Mesothelial cell of epicardium (in vitro differentiated cells): ENCODE measurements at places on chromosomes 5 and 9. TPM values are rescaled to one million over a fixed set of nuclear protein-coding genes. Genes with fewer than 3 reads are reported as not detected.

- peaks cover 2% of the 10 kb centered on the region for H3K27me3 ChIP-seq
- H3K27ac ChIP-seq = no peak overlapping the region
- no peak for DNase-seq
- H3K36me3 ChIP-seq = no peaks in the 10 kb centered on the region
- no peaks in the 10 kb centered on the region for H3K4me1 ChIP-seq
- no peak overlapping the region for H3K4me3 ChIP-seq
These were observed 2095.0 kb upstream of the ACO1 start for GRCh38 chr9:30289435-30289834.

DNA sequence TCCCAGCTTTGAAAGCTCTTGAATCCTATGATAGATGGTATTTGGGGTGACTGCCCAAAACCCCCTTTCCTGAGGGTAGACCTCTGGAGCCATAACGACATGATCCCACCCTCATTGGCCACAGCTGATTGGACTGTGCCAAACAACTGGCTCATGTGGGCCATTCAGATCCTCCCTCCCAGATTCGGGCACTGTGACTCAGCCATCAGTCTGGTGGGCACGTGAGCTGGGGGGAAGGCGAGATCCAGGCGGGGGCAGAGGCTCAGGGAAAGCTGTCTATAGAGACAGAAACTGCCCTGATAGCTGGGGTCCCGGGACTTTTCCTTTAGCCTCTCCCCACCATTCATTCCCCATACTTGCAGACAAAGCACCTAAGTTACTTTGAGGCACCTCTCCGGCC, 15.1 kb upstream of the NCS1 start:
- no peaks in the 10 kb centered on the region for H3K36me3 ChIP-seq
- no peak for DNase-seq
- H3K4me3 ChIP-seq = no peak overlapping the region
- H3K4me1 ChIP-seq = peaks cover 2% of the 10 kb centered on the region
- H3K27me3 ChIP-seq = no peaks in the 10 kb centered on the region
- no peak overlapping the region for H3K27ac ChIP-seq

Gene GARIN3
- total RNA-seq = not detected in 3 replicates

DNA sequence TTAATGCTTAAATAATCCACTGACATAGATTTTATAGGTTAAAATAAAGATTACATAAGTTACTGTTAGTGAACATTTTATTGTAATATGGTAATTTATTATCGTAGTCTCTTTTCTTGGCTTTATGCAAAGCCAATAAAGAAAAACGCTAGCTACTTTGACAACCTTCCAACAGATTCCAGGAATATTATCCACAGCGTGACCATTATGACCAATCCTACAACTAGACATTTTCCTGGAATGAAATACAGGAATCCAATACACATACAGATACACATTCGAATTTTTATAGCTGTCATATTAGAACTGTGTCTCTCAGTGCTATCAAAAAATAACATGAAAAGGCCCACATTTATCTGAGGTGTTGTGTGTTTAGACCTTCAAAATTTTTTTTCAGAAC, 13.1 kb downstream of the RPS23 start:
- no peak overlapping the region for H3K4me3 ChIP-seq
- H3K4me1 ChIP-seq = peaks cover 2% of the 10 kb centered on the region
- DNase-seq = no peak
- H3K27me3 ChIP-seq = no peaks in the 10 kb centered on the region
- H3K27ac ChIP-seq = no peak overlapping the region

GRCh38 chr5:134223406-134224248, 2.2 kb downstream of the PPP2CA start:
- no peak for DNase-seq
- H3K27me3 ChIP-seq = no peaks in the 10 kb centered on the region
- H3K4me3 ChIP-seq = peak overlapping the region; percentile 94
- peak overlapping the region; percentile 99 for H3K27ac ChIP-seq
- H3K4me1 ChIP-seq = peaks cover 53% of the 10 kb centered on the region

Gene IL13
- 0.33 to 0.78 TPM (median 0.50 TPM) in 3 replicates for total RNA-seq

DNA sequence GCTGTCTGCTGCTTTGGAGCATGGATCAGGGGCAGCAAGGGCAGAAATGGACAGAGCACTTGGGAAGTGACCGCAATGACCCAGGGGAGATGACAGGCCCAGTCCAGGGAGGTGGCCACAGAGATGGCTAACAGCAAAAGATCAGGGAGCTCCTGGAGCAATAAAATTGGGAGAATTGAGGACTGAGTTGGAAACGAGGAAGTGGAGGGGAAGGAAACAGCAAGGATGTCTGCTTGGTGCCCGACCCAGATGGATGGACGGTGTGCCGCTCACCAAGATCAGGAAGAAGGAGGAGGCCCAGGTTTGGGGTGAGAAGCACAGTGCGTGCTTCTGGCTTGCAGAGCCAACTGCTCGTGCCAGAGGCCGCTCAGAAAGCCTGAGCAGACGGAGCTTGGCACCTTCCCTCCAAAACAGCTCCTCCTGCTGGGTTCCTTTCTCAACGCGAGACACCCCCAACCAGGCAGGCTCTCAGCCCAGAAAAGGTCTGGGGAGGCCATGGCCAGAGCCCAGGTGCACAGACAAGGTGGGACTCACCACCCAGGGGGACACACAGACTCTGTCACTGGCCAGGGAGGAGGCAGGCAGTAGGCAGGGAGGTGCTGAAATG, 1.7 kb upstream of the SLC34A1 start:
- no peaks in the 10 kb centered on the region for H3K27me3 ChIP-seq
- no peaks in the 10 kb centered on the region for H3K36me3 ChIP-seq
- H3K4me1 ChIP-seq = no peaks in the 10 kb centered on the region
- no peak overlapping the region for H3K27ac ChIP-seq
- no peak for DNase-seq

Gene KCNN2
- 17.1 to 19.6 TPM (median 19.1 TPM) in 3 replicates for total RNA-seq

DNA sequence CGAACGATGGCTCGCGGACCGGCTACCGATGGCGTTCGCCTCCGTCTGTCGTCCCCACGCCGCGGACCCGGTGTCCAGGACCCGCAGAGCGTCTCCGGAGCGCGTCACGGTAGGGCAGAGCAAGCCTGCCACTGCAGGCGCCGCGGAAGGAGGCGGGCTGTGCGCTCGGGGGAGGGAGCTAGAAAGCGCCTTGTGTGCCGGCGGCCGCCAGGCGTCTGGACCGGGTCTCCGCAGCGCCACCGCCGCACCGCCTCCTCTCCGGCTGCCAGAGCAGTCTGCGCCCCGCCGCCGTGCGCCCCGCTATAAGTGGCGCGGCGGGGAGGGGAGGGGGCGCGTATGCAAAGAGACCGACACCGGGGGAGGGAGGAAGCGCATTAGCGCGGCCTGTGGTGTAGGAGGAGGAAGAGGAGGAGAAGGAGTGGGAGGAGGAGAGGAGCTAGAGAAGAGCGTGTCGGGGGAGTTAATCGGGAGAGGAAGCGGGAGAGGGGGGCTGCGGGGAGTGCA, at the start of gene ENC1:
ENC1 (minus strand) TSS at position 279 of the 504 bp plus-strand sequence. CDS start 4,243 bp downstream, outside the sequence.
- peak within 1 kb of the TSS; percentile 97 for H3K4me3 ChIP-seq
- peak within 1 kb of the TSS; percentile 90 for H3K27ac ChIP-seq
- H3K4me1 ChIP-seq = peaks cover 68% of the 10 kb centered on the region

- peaks cover 8% of the 10 kb centered on the region for H3K27me3 ChIP-seq
- no peak overlapping the region for H3K27ac ChIP-seq
- H3K4me1 ChIP-seq = no peaks in the 10 kb centered on the region
- no peak for DNase-seq
These were observed 172.8 kb upstream of the PLCXD3 start for GRCh38 chr5:41683181-41683580.

Gene MARCOL
- 0.18 TPM in 1 of 3 replicates, not detected in the others for total RNA-seq

DNA sequence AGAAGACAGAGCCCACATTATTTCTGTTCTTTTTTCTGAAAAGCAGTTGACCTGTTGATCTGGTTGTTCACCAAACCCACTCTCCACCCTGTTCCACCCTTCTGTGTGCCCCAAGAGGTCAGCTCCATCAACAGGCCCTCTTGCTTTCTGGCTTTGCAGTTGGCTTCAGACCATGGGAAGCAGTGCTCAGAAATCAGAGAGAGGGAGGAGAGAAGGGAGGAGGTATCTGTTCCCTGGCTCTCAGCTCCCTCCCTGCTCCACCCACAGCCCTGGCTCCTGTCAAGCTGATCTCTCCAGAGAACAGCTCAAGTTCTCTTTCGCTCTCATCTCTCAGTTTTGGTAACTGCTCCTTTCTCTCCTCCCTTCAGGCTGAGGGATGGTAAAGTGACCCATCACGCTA, 144.2 kb upstream of the RAI14 start:
- peaks cover 34% of the 10 kb centered on the region for H3K4me1 ChIP-seq
- peak overlapping the region; percentile 66 for H3K27ac ChIP-seq
- no peaks in the 10 kb centered on the region for H3K27me3 ChIP-seq
- H3K4me3 ChIP-seq = no peak overlapping the region
- DNase-seq = no peak

GRCh38 chr9:134442085-134442474, 115.8 kb downstream of the RXRA start:
- H3K36me3 ChIP-seq = no peaks in the 10 kb centered on the region
- H3K27me3 ChIP-seq = peaks cover 2% of the 10 kb centered on the region
- H3K27ac ChIP-seq = no peak overlapping the region
- DNase-seq = no peak
- peak overlapping the region; percentile 8 for H3K4me3 ChIP-seq

- H3K4me3 ChIP-seq = no peak overlapping the region
- H3K27ac ChIP-seq = no peak overlapping the region
- H3K36me3 ChIP-seq = no peaks in the 10 kb centered on the region
- no peak for DNase-seq
- H3K4me1 ChIP-seq = peaks cover 42% of the 10 kb centered on the region
These were observed 49.8 kb upstream of the PALM2AKAP2 start for GRCh38 chr9:109730228-109730627.

GRCh38 chr9:91758491-91758981, 191.5 kb downstream of the ROR2 start:
- H3K4me1 ChIP-seq = peaks cover 8% of the 10 kb centered on the region
- DNase-seq = peak; percentile 69
- H3K4me3 ChIP-seq = no peak overlapping the region
- peaks cover 30% of the 10 kb centered on the region for H3K36me3 ChIP-seq
- no peak overlapping the region for H3K27ac ChIP-seq
- H3K27me3 ChIP-seq = no peaks in the 10 kb centered on the region

Gene DMRT2
- 0.45 to 0.47 TPM (median 0.47 TPM) in 3 replicates for total RNA-seq

Gene OSMR
- total RNA-seq = 5.0 to 5.9 TPM (median 5.1 TPM) in 3 replicates

Gene B4GALT1
- total RNA-seq = 78.3 to 81.4 TPM (median 78.9 TPM) in 3 replicates

Gene LCN15
- 1.3 to 3.5 TPM (median 1.9 TPM) in 3 replicates for total RNA-seq

DNA sequence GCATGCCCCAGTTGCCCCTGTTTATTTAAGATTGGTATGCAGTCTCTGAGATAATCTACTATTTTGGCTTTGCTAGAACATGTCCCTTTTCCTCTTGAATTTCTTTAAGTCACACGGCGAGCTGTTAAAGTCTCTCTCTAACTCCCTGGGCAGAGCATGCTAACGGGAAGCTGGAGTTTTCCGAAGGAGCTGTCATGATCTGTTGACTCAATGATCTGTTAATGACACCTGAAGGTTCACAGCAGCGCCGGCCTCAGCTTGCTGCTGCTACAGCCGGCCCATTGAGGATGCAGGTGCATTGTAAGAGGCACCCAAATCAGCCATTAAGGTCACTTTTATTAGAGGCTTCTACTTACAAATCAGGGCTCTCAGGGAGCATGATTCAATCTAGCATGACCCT, 1203.4 kb downstream of the MAT2B start:
- no peaks in the 10 kb centered on the region for H3K36me3 ChIP-seq
- H3K4me3 ChIP-seq = no peak overlapping the region
- DNase-seq = no peak
- H3K4me1 ChIP-seq = peaks cover 14% of the 10 kb centered on the region

Gene CSF1R
- total RNA-seq = 0.07 to 0.27 TPM (median 0.18 TPM) in 3 replicates

DNA sequence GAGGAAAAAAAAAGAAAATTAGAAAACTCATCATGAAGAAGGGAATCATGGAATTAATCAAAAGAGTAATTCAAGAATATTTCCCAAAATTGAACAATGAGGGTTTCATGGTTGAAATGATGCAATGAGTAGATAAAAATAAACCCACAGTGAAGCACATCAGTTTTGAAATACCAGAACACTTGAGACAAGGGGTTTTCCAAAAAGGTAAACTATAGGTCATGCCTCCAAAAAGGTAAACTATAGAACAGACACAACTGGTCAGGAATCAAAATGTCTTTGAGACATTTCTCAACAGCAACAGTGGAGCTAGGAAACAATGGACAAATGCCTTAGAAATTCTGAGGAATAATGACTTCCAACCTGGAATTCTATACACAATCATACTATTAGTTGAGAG, 60.2 kb upstream of the PCSK5 start:
- H3K4me1 ChIP-seq = no peaks in the 10 kb centered on the region
- no peaks in the 10 kb centered on the region for H3K27me3 ChIP-seq
- no peak overlapping the region for H3K27ac ChIP-seq
- DNase-seq = no peak

DNA sequence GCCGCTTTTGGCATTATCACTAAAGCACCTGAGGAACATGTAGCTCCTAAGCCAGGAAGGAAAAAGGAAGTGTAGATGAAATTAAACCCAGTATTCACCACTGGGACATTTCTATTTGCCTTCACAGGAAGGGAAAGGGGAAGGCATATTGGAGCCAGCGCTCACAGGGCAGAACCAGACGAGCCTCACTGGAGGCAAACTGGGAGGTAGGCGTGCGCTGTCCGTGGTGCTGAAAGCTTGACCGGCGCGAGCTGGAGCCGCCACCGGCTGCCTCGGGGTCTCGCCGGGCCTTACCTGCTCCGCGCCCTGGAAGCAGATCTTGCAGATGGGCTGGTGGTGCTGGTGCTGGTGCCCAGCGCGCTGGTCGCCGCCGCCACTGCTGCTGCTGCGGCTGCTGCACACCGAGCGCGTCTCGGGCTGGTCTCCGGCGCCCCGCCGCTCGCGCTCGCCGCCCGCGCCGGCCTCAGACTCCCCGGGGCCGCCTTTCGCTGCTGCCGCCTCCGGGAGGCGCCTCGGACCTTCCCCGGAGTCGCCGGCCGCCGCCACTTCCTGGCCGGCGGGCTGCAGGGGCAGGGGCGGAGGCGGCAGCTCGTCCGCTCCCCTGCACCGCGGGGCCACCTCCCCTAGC, 732 bp downstream of the MARCHF11 start:
- H3K4me1 ChIP-seq = peaks cover 4% of the 10 kb centered on the region
- H3K36me3 ChIP-seq = no peaks in the 10 kb centered on the region
- H3K27me3 ChIP-seq = peaks cover 86% of the 10 kb centered on the region
- no peak overlapping the region for H3K27ac ChIP-seq
- DNase-seq = peak; percentile 84

GRCh38 chr5:156984064-156984463, 21.0 kb upstream of the TIMD4 start:
- no peak overlapping the region for H3K27ac ChIP-seq
- no peaks in the 10 kb centered on the region for H3K4me1 ChIP-seq
- H3K36me3 ChIP-seq = no peaks in the 10 kb centered on the region
- DNase-seq = no peak
- H3K27me3 ChIP-seq = peaks cover 15% of the 10 kb centered on the region

- peaks cover 6% of the 10 kb centered on the region for H3K4me1 ChIP-seq
- H3K27ac ChIP-seq = peak overlapping the region; percentile 50
- H3K4me3 ChIP-seq = no peak overlapping the region
- no peaks in the 10 kb centered on the region for H3K36me3 ChIP-seq
- peaks cover 3% of the 10 kb centered on the region for H3K27me3 ChIP-seq
These were observed 10.7 kb downstream of the LCN12 start for GRCh38 chr9:136962701-136963248.

- no peak for DNase-seq
- no peaks in the 10 kb centered on the region for H3K4me1 ChIP-seq
- H3K27ac ChIP-seq = no peak overlapping the region
- H3K4me3 ChIP-seq = no peak overlapping the region
- no peaks in the 10 kb centered on the region for H3K36me3 ChIP-seq
These were observed 81.4 kb upstream of the RANBP6 start for GRCh38 chr9:6096821-6097220.

Gene LHX3
- not detected in 3 replicates for total RNA-seq

Gene PCDHB7
- 1.4 to 1.8 TPM (median 1.6 TPM) in 3 replicates for total RNA-seq

Gene SLC45A2
- total RNA-seq = 0.45 to 0.63 TPM (median 0.62 TPM) in 3 replicates

Gene GAPT
- 1.3 to 2.0 TPM (median 1.6 TPM) in 3 replicates for total RNA-seq

Gene CAAP1
- total RNA-seq = 18.7 to 23.6 TPM (median 19.5 TPM) in 3 replicates

Gene POU5F2
- total RNA-seq = 1.7 to 1.9 TPM (median 1.7 TPM) in 3 replicates

GRCh38 chr9:88258024-88258423, 119.7 kb upstream of the SPATA31C2 start:
- peaks cover 46% of the 10 kb centered on the region for H3K4me1 ChIP-seq
- H3K27ac ChIP-seq = peak overlapping the region; percentile 92
- no peak for DNase-seq
- H3K27me3 ChIP-seq = no peaks in the 10 kb centered on the region
- H3K4me3 ChIP-seq = peak overlapping the region; percentile 9

Gene ANKRD31
- total RNA-seq = 1.1 to 1.4 TPM (median 1.3 TPM) in 3 replicates
